ENCODE measurements at places on chromosomes 12 and 14.

- no peak for DNase-seq
Observed at GRCh38 chr12:49631336-49631907, 8.1 kb downstream of the PRPF40B start.

GRCh38 chr12:716506-716905 lies 35.9 kb upstream of the WNK1 start:
- DNase-seq: no peak

- no peak for DNase-seq
Observed at GRCh38 chr14:103732868-103733620, 17.4 kb downstream of the ZFYVE21 start.

DNA sequence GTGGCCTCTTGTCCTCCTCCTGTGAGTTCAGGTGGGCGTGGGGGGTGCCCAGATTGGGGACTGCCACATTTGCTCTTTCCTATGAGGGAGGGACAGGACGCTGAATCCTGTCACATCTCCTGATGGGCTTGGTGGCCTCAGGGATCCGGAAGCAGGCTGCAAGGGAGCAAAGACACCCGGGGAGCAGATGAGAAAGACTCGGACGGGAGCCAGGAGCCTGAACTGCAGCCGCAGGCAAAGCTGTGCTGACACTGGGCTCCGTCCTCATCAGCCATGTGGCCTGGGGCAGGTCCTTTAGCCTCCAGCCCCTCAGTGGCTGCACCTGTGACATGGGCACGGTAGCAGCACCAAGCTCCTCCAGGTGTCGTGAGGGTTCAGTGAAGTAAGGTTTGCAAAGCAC lies 40.8 kb upstream of the RFLNA start:
- no peak for DNase-seq

DNA sequence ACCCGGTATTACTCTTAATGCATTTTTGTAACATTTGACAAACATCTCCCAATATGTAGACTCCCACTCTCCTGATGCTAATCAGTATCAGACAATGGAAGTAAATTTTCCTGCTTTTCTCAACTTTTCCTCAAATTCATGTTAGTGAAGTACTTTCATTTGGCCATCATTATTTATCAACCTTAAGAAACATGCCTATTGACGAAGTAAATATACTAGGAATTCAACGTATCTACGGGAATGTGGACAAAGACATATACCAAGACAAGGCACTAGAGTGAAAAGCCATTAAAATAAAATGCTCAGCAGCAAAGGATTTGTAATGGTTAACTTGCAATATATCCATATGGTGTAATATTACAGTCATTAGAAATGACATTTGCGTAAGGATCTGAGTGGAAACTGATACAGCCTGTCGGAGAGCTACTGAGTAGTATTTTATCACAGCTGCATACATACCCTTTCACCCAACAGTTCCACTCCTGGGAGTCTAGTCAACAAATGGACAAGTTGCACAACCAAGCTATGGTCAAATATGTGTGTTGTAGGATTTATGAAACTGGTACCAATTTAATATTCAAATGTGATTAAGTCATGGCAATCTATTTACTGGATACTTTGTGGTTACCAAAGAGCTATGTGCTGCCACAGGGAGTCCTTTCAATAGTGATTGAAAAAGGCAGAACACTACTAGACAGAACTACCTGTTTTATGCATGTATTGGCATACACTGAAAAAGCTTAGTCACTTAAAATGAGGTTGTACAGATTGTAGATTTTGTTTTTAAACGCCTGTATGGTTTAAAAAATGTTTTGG lies 26.5 kb downstream of the NUDT4 start:
- no peak for DNase-seq

- DNase-seq: no peak
Observed at GRCh38 chr12:11669348-11669747, 19.9 kb downstream of the ETV6 start.

DNA sequence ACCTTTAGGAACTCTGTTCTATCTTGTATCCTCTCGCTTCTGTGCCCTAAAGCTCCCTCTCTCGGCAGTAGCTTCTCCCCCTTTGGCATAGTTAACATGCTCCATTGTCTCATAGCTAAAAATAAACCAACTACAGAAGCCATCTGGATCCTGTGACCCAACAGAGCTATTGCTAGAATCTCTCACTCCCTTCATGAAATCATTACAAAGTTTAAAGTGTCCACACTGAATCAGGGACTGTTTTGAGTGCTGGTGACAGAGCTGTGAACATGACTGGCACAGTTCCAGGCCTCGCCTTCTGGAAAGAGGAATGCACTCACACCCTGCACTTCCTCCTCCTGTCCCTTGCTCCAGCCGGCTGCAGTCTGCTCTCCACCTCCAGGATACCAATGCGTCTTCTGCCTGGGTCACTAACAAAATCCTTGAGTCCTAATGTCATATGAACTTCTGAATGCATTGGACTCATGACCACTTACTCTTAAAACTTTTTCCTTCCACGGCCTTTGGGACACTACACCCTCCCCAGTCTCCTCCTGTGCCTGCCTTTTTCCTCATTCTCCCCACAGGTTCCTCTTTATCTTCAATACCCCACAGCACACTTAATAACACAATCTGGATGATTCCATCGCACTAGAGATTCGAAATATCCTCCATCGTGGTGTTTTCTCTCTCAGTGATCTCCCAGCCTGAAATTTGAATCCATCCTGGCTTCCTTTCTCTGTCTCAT lies 13.2 kb downstream of the PLBD1 start:
- no peak for DNase-seq

Measured in stimulated activated CD4-positive, alpha-beta T cell treated with anti-CD3 and anti-CD28 coated beads, Interleukin-1b, Interleukin-23, amount 100 ng/mL, for 1 hour (primary cell).